ENCODE measurements at places on chromosomes 4 and X.
A peak's percentile ranks its signal among the peaks of the same experiment; 100 is the strongest.

DNA sequence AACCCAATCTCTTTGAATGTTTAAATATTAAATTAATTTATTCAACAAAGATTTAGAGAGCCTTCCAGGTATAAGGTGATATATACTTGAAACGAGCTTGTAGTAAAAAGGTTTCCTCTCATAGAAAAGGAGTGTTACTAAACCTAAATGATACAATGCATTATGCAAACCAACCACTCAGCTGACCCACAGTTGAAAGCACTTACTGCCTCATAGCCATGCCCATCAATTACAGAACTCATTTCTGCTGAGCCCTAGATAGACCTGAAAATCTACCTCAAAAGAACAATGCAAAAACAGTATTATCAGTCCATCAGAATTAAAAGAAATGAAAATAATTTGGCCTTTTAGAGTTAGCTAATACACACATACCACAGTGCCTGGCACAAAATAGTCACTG is 75.4 kb downstream of the KCNIP4 start:
- no peak for DNase-seq

DNA sequence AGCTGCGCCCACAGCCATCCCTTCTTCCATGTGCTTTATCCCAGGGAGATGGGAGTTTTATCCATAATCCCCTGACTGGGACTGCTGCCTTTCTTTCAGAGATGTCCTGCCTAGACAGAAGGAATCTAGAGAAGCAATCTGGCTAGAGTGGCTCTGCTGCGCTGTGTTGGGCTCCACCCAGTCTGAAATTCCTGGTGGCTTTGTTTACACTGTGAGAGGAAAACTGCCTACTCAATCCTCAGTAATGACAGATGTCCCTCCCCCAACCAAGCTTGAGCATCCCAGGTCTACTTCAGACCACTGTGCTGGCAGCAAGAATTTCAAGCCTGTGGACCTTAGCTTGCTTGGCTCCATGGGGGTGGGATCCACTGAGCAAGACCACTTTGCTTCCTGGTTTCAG is 116.9 kb upstream of the AR start:
- DNase-seq = no peak

GRCh38 chr4:159941076-159941475 is 838.2 kb downstream of the RAPGEF2 start:
- DNase-seq = no peak

DNA sequence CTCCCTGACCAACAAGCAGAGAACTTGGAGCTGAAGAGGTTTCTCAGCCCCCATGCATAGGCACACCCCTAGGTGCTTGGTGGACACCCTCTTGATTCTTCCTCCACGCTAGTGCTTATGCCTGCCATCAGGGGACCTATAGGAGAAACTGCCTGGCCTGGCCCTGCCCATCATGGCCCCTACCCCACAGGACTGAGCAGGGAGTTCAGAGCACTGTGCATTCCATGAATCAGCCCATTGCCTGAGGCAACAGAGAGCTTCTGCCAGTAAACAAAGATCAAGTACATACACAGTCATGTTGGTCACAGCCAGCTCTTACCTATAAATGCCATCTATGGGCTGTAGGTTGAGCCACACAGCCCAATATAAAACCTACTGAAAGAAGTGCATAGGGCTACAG is 99.1 kb upstream of the EDNRA start:
- no peak for DNase-seq

DNA sequence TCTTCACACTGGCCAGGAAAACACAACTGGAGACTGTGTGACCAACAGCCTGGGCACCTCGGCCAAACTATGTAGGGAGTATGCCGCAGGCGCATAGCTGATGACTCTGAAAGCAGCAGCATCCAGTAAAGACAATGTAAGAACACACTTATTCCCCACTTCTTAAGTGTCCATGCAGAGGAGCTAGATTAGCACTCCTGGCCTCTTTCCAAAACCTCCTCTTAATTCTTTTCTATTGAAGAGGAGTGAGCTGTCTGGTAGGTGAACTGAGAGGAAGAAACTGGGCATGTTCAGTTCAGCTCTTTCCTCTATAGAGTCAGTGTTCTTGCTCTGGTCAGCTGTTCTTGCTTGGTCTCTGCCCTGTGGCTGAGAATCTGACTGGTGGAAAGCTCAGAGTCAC is 21.1 kb downstream of the NMU start:
- no peak for DNase-seq

- DNase-seq = no peak
Measured at GRCh38 chrX:40149286-40150175, 51.8 kb upstream of the BCOR start.

DNA sequence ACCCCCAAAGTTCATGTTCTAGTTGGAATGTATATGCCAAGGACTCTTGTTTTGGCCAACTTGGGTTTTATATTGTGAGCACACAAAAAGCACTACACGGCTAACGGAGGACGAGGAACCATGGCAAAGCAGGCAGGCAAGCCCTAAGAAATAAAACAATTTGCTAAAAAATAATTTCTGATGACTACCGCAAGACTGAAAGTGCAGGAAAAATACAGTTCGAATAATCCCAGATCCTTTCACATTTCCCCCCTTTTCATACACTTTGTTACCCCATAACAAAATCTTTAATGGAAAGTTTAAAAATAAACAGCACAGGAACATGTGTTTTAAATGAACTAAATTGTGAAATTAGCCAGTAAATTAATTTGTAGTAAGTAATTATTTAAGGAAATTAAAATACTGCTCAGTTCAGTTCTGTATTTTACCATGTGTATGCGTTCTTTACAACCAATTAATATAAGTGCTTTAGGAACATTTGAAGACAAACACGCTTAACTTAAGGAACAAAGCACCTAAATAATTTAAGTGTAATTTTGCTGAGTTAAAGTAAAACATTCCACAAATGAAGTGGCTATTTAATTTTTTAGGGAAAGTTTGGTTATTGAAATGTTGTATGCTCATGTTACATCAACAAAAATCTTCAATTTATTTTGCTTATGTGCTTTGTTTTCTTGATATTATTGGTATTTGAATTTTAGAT is 12.4 kb upstream of the PITX2 start:
- no peak for DNase-seq

- no peak for DNase-seq
Measured at GRCh38 chr4:930827-931193, 1.3 kb downstream of the GAK start.

GRCh38 chrX:39204945-39205344 is 403.7 kb downstream of the MID1IP1 start:
- DNase-seq = no peak

DNA sequence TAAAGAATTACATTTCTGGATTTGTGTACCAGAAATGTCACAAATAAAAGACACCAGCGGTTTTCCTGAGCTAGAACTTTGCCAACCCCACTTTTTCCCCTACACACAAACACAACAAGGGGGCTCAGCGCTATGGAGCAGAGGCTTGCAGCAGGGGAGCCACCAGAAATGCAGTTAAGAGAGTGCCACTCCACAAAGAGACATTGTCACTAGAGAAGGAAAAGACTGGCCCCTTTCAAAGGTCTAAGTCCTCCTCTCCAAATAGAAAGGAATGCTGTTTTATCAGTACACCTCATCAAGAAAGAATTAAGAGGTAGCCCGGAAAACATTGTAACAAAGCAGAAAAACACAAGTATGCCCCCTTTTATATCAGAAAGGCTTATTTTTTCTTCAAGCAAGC is 419.5 kb downstream of the HNRNPD start:
- DNase-seq = no peak

- DNase-seq = no peak
Measured at GRCh38 chr4:62006108-62006507, 806.0 kb downstream of the ADGRL3 start.

GRCh38 chrX:45824471-45824870 is 623.8 kb upstream of the DIPK2B start:
- DNase-seq = peak; percentile 89

DNA sequence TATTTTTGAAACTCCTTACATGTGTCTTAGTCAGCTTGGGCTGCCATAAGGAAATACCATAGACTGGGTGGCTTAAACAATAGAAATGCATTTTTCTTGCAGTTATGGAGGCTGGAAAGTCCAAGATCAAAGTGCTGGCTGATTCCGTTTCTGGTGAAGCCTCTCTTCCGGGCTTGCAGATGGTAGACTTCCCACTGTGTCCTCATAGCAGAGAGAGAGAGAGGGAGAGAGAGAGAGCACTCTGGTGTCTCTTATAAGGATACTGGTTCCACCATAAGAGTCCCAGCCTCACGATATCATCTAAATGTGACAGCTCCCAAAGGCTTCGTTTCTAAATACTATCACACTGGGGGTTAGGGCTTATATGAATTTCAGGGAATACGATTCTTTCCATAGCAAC is 39.7 kb downstream of the ENPEP start:
- DNase-seq = no peak

Measured in AG08395 (cell line).